Activated effector memory CD4-positive, alpha-beta T cell treated with Interleukin-2 at 50 U/mL for 16 hours (primary cell): ENCODE measurements at places on chromosomes 2 and 18.

- no peak for DNase-seq
Observed at GRCh38 chr18:60664736-60665135, 292.2 kb upstream of the MC4R start.

DNA sequence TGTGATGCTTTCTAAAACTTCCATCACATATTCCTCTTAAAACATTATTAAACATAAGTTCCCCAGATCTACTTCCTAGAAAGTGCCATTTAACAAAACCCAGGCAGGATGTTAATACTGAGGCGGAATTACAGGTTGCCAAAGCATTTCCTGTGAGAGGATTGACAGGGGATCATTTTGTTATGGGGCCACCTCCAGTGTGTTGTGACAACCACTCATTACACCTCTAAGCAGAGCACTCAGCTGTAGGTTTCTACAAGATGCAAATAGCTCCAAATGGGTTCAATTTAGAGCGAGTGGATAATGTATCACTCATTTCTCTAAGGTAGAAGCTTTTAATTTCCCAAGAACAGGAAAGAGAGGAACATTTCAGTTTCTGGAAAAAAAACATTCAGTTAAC lies 1429.5 kb upstream of the ACVR2A start:
- DNase-seq = no peak

- DNase-seq = no peak
Observed at GRCh38 chr18:24601585-24601984, 141.1 kb downstream of the HRH4 start.

- DNase-seq = no peak
Observed at GRCh38 chr18:37769826-37770225, 204.2 kb upstream of the CELF4 start.

DNA sequence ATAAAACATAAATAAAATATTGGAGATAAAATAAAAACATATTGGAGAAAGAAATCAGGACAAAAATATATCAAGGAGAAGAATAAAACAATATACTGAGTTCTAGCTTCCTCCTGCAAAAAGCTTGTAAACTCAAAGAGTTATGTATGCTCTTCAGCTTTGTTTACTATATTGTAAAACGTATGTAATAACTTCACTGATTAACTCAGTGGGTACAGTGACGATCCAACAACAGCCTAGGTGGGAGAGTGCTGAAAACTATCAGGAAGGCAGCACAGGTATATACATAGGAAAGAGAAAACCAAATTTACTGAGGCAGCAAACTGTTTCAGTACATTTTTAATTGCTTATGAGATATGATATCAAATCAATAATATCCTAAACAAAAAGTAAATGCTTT lies 8.3 kb downstream of the DSC2 start:
- DNase-seq = no peak

- no peak for DNase-seq
Observed at GRCh38 chr2:146119586-146119985, 1599.7 kb upstream of the ZEB2 start.

- peak; percentile 87 for DNase-seq
Observed at GRCh38 chr2:42102024-42102590, 54.3 kb downstream of the PKDCC start.

GRCh38 chr2:157777427-157777826 lies 98.7 kb downstream of the ACVR1 start:
- peak; percentile 11 for DNase-seq

GRCh38 chr2:231300020-231300721 lies 95.3 kb upstream of the B3GNT7 start:
- DNase-seq = no peak

DNA sequence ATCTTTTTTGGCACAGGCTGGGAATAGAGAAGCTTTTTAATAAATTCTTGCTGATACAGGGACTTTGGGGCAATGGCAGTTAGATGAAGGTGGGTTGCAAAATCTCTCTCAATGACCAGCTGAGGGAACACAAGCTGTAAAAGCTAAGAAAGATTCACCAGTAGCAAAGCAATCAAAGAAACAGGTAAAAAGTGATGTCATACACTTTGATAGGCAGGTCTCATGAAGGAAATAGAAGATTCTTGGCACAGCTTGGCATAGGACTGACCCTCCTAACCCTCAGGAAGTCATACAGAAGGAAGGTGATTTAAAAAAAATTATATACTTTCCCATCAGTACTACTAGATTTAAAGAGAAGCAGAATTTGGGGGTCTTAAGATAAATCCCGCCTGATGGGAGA lies 263.6 kb downstream of the LPIN1 start:
- DNase-seq = no peak

- DNase-seq = peak; percentile 4
Observed at GRCh38 chr2:160918906-160919503, 241.2 kb upstream of the TANK start.

GRCh38 chr2:198106621-198107385 lies 302.4 kb downstream of the PLCL1 start:
- DNase-seq = no peak
